ENCODE measurements at places on chromosomes 6 and 20.
A peak's percentile ranks its signal among the peaks of the same experiment; 100 is the strongest.

DNA sequence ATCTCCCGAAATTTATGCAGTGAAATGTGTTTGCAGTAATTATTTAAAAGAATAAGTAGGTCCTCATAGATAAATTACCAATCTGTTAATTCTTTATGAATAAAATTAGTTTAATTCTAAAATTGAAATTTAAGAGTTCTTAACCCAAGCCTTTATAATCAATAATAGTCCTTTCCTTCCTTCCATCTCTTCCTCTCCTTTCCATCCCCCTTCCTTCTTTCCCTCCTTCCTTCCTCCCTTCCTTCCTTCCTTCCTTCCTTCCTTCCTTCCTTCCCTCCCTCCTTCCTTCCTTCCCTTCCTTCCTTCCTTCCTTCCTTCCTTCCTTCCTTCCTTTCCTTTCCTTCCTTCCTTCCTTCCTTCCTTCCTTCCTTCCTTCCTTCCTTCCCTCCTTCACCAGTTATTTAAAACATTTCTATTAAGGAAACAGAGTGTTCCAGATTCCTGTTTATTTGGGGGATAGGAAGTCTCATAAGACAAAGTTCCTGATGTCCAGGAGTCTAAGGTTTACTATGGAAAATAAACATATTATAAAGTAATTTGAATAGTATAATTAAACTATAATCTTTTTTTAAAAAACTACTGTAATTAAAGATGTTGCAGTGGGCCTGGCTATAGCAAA is 285.3 kb upstream of the NOX3 start:
- DNase-seq: no peak

DNA sequence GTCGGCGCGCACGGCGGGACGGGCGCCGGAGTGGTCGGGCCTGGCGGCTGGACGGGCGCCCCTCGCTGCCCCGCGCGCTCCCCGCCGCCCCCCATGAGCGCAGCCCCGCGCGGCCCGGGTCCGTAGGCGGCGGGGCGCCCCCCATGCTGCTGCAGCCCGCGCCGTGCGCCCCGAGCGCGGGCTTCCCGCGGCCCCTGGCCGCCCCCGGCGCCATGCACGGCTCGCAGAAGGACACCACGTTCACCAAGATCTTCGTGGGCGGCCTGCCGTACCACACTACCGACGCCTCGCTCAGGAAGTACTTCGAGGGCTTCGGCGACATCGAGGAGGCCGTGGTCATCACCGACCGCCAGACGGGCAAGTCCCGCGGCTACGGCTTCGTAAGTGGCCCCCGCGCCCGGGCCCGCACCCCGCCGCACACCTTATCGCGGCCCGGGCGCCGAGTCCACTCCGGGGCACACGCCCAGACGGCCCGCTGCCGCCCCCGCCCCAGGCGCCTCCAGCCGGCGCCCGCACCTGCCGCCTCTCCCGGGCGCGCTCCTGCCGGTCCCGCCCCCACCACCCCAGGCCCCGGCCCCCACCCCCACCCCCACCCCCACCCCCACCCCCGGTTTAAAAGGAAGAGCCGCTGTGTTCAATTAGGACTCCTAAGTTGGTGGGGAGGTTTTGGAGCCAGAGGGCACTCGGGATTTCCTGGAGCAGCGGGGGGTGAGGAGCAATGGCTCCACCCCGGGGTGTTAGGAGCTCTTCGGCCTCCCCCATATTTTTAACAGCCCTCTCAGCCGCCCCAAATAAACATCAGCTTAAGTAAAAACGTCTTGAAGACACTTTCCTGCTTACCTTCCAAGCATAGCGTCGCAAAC is 474 bp downstream of the RBM38 start:
- peak; percentile 57 for DNase-seq

DNA sequence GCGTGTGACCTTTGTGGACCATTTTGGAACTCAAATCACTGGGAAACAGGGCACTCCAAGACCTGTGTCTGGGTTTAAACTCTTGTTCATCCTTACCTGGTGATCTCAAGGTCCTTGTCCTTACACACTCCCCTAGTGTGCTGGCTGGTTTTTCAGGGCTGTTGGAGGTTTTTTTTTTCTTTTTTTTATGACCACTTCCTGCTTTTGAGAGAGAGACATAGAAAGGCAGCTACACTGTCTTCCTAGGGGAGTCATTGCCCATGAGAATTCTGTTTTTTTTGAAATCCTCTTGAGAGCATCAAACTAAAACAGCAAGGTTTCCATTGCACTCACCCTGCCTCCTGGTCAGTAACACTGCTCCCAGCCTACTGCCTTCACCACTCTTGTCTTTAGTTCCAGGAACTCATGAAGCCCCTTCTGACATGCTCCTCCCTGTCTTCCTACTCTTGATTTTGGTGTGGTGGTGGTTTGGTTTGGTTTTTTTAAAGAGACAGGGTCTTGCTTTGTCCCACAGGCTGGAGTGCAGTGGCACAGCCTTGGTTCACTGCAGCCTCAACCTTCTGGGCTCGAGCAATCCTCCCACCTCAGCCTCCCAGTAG is 28.6 kb downstream of the PRPH2 start:
- DNase-seq: no peak

GRCh38 chr6:25414168-25414567 is 135.0 kb downstream of the CARMIL1 start:
- DNase-seq: no peak

GRCh38 chr6:14399635-14400034 is 282.1 kb downstream of the CD83 start:
- DNase-seq: no peak

DNA sequence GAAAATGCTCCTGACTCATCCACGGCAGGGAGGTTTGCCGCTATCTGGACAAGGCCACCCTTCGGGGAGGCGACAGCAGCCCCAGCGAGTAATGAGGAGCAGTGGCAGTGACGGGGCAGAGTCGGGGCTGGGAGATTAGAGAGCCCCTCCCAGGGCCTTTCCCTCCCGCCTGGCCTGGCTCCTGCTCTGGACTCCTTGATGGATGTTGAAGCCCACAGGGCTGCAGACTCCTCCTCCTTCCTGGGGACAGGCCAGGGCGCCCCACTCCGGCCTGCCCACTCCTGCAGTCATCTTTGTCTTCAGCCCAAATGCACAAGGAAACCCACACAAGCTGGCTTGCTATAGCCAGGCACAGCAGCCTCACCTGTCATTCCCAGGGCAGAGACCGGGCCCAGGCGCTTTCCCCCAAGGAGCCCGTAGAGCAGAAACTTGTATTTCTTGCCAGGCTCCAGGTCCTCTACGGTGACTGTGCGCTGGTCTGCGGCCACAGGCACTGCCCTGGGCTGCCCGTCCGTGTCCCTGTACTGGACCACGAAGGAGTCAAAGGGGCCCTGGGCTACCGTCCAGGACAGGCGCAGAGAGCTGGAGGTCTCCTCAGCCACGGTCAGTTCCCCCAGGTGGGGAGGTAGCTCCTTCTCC is 7.7 kb downstream of the CYP21A2 start:
- no peak for DNase-seq

DNA sequence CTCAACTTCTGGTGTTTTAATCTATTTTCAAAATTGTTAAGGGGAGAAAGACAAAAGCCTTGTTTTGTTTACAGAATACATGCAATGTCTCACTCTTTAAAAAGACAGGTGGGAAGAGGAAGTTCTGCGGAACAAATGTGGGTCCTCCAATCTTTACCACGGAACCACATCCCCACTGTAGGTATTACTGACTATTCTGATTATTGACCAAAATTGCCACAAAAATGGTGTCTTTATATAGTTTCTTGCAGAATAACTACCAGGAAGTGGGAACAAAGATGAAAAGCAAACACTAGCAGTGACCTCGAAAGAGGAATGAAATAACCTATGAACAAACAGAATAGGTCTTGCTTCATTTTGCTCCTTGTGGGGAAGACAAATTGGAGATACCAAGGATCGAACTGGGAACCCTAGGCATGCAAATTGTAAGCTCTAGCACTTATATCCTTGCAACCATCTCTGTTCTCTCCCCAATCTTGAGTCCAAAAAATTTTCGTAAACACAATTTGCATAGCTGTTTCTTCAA is 106.7 kb downstream of the GPX5 start:
- no peak for DNase-seq

DNA sequence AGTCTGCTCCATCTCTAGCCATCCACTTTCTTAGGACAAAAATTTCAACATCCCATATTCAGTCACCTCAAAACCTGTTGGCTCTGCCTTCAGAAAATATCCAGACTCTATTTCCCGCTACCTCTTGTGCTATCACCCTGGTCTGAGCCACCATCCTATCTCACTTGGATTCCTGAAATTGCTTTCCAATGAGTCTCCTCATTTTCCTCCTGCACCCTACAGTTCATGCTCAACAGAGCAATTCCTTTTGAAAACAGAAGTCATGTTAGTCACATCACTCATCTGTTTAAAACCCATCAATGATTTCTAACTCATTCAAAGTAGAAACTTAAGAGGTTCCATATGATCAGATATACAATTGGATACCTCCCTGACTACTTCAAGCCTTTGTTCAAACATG is 229.9 kb downstream of the ADGRG6 start:
- DNase-seq: no peak

- DNase-seq: no peak
Measured at GRCh38 chr20:3423126-3423525, 15.7 kb upstream of the DNAAF9 start.

DNA sequence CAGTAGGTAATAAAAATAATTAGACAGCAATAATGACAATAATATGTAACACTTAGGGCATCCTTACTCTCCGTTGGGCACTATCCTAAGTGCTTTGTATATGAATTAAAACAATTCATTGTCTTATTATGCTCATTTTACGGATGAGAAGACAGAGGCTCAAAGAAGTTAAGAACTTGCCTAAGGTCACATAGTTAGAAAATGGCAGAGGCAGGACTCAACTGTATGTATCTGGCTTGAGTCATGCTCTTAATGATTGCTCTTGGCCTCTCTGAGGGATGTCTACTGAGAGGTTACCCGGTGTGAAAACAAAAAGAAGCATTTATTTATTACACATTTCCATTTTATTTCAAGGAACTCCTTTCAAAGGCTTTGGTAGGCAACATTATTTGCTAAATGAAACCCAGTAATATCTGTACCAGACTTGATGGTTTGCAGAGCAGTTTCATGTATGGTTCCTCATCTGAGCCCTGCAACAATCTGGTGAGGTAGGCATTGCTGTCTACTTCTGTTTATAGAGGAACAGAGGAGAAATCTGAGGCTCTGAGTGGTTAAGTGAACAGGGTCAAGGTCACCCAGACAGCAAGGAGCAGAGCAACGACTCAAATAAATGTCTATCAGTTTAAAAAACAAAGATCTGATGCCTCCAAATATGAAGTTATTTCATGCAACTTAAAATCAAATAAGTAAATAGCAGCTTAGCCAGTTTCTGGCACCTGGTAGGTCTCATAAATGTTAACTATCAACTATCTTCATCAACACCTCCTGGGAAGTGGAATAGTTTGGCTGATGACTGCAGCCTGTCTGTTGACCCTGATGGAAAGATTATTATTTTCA is 4.2 kb upstream of the PARD6B start:
- DNase-seq: no peak

- peak; percentile 67 for DNase-seq
Measured at GRCh38 chr6:99905209-99906106, 88.6 kb downstream of the MCHR2 start.

- peak; percentile 14 for DNase-seq
Measured at GRCh38 chr6:15905488-15906419, 223.1 kb upstream of the MYLIP start.

- DNase-seq: no peak
Measured at GRCh38 chr6:26600759-26601158, 4.0 kb downstream of the ABT1 start.

DNA sequence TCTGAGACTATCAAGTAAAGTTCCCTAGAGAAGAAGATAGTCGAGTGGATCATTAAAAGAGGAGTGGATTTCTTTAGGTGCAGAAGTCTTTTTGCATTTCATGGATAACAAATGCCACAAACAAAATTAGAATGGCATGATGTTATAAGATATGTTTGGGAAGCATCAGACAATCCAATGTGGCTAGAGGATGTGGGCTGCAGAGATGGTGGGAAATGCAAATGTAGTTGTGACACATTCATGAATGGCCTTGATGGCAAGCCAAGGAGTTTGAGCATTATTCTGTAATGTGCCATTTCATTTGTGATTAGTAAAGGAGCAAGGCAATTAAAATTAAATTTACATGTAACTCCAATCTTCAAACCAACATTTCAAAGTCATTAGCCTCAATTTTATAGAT is 211.9 kb downstream of the CENPW start:
- DNase-seq: no peak

DNA sequence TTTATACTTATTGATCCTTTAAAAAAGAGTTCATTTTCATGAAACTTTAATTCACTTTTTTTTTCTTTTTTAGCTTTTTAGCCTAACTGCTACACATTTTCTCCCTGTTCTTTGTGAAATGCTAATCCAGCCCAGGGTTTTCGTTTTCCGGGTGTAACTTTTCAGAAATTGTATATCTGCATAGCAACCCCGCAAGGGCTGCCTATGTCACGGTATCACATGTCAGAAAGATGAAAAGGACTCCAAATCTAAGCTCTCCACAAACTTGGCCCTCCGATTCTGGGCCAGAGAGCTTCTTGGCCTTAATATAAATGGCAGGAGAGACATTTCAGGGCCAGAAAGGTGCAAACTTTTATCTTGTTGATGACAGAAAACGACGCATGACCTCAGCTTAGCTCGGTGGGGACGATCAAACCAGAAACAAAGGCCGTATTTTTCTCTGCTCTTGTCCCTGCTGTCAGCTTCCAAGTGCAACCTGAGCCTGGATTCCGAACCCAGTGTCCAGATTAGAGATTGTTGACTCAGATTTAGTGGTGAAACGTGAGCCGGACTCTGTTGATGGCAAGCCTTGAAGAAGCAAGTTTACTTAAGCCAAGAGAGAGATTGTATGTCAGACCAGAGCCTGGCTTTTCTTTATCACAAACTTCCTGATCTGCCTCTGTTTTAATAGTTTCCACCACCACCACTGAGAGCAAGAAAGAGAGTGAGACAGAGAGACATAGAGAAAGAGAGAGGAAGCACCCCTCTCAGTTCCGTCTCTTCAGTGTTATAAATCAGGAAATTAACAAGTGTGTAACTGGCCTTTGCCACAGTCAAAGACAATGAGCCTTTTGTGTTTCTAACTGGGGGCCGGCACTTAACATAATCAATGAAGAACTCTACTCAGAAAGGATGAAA is 157.8 kb downstream of the SCML4 start:
- DNase-seq: peak; percentile 65

GRCh38 chr6:3966426-3966825 is 112.5 kb downstream of the FAM217A start:
- DNase-seq: no peak

GRCh38 chr20:41290804-41291389 is 26.6 kb downstream of the ZHX3 start:
- no peak for DNase-seq

- DNase-seq: no peak
Measured at GRCh38 chr20:34083137-34083536, 28.9 kb downstream of the EIF2S2 start.

GRCh38 chr6:2857580-2858337 is 16.1 kb upstream of the SERPINB1 start:
- DNase-seq: peak; percentile 64

DNA sequence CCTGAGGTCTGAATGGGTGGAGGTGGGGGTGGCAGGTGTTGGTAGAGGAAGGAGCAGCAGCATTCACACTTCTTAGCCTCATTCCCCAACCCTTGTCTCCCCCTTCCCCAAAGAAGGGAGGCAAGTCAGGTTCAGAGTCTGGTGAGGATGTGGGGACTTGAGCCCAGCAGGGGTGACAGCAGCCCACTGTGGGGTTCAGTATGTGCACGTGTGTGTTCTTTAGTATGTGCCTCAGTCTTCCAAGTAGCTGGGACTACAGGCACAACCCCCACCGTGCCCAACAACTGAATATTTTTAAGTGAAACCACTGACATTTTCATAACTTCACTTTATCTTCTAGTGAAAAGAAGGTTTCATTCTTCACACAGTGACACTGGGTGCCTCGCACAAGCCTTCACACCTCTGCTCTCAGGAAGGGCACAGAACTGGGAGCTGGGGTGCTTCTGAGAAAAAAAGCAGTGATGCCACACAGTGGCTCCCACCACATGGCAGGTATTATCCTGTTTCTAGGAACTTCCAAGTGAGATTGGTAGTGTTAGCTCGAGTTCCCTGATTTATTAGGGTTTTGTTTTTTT is 33.4 kb upstream of the PRELID3B start:
- no peak for DNase-seq

All from eye (tissue), 1 donor.